Tibial nerve (tissue), 4 donors: ENCODE measurements at places on chromosomes 5 and 9. TPM values are rescaled to one million over a fixed set of nuclear protein-coding genes. Genes with fewer than 3 reads are reported as not detected.

The TRAF1 gene
- 12.3 TPM for total RNA-seq

The CDO1 gene
- total RNA-seq = 536 TPM

The GFI1B gene
- total RNA-seq = not detected

The RNF208 gene
- 8.1 TPM for total RNA-seq

The SLC25A2 gene
- not detected for total RNA-seq

The SNCAIP gene
- 4.6 TPM for total RNA-seq

The PKD2L2 gene
- not detected for total RNA-seq

The ZFP37 gene
- total RNA-seq = 2.9 TPM

The TEX48 gene
- not detected for total RNA-seq

The ATP6V1G1 gene
- 152 TPM for total RNA-seq

The NTRK2 gene
- 83.4 TPM for total RNA-seq

The BTNL3 gene
- total RNA-seq = not detected

The MEGF9 gene
- 113 TPM for total RNA-seq

The SLC6A7 gene
- not detected for total RNA-seq

The SLC45A2 gene
- not detected for total RNA-seq

The NMUR2 gene
- total RNA-seq = not detected
